ENCODE measurements at places on chromosomes 12 and 14.

GRCh38 chr14:68787092-68787992 lies 5.5 kb downstream of the ZFP36L1 start:
- DNase-seq, result no peak

GRCh38 chr12:42903736-42904135 lies 314.2 kb upstream of the PRICKLE1 start:
- no peak for DNase-seq

GRCh38 chr12:89840162-89840922 lies 131.7 kb upstream of the ATP2B1 start:
- DNase-seq, result no peak

GRCh38 chr14:93054006-93054405 lies 61.7 kb downstream of the ITPK1 start:
- no peak for DNase-seq

DNA sequence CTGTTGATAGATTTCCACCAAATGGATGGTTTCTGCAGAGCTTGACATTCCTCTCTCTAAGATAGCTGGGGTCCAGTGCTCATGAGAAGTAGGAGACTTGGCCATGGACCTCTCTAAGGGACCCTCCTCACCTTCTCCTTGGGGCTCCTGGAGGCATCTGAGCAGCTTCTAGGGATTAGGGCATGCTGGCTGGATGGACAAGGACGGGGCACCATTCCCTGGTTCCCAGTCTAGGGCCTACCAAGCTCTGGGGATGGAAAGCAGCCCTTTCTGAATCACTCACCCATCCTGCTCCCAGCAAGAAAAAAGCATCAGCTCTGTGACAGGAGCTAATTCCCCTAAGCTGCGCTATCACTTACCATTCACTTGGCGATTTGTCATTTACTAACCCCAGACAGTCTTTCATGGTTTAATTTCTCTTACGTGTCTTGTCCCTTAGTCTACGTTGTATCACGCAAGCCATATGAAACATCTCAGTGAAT lies 39.5 kb downstream of the VWF start:
- no peak for DNase-seq

DNA sequence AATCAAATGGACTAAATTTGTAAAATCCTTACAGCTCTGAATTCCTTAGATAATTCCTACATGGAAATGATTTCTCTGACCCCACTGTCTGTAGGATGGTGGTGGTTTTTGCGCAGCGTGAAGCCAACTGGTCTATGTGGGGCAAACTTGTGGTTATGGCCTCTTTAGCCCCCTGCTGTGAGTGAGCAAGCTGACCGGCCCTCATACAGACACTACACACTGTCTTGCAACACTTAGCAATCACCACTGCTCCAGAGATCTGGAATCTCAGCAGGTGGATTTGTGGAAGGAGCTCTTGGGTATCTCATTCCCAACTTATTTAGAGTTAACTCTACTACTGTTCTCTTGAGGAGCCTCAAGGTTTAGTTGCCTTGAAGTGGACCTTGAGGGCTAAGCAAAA lies 70.2 kb downstream of the SCN8A start:
- DNase-seq, result no peak

DNA sequence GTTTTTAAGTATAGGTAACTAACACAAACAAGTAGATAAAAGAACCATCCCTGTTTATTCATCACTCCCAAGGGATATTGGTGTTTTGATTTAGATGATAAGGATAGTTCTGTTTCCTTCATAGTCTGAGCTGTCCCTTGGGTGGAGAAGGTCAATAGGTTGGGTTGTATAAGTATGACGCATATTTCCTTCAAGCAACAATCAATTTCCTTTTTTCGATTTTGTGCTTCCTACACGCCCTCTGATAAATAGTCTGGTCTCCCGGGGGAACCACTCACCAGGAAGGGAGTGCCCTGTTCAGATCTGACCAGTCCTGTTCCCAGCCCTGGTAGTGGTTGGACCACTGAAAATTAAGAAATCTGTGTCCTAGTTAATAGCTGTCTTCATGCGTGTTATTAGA lies 378.8 kb upstream of the FAR2 start:
- DNase-seq, result no peak

- DNase-seq, result no peak
Measured at GRCh38 chr12:70094467-70094866, 148.8 kb upstream of the CNOT2 start.

DNA sequence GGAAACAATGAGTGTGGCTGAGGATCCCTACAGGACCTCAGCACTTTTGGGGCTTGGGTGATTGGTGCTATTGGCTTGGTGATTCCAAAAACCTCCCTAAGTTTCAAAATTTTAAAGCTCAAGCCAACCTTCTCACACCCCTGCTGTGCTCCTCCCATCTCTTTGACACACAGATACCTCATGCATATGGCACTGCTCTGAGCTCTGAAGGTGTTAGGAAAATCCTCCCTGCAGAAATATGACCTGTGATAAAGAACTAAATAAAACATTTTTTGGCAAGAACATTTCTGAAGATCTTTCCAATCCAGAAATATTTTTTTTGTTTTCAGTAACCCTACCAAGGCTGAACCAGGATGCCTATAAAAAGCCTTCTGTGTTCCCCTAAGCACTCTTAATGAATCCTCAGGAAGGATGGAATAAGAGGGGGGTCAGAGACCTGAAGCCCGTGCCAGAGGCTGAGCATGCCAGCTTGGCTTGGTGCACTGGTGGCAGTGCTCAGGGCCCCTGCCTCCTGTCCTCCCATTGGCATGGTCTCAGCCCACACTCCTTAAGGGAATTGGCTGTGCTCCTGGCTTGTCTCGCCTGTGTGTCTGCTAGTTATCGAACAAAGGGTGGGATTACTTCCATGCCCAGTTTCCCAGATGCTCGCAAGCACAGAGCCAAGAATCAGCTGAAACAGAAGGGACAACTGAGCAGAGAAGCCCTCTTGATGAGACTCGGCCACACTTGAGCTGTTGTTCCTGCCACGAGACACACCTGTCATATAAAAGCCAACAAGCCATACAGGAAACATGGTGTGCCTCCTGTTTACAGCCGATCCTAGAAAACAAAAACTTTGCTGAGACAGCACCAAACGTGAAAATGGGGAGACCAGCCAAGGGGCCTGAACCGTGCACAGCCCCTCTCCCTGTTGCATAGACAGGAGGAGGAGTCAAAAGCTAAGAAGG lies 132.7 kb upstream of the EEA1 start:
- DNase-seq, result no peak

- no peak for DNase-seq
Measured at GRCh38 chr12:68040450-68041075, 51.3 kb downstream of the IFNG-AS1 start.

DNA sequence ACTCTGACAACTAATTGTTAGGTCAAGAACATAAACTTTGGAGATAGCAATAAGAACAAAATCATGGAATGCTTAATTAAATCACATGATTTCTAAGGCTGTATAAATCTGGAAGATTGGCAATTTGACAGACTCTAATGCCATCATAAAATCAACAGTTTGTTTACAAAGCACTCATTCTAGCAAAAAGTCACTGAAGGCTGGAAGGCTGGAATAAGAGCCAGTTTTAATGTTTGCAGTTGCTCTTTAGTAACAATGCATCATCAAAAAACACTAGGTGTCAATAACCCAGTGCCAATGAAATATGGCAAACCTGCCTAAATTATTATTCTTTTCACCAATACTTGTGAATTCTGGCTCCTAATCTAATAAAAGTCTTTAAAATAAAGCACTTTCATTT lies 65.0 kb downstream of the NUMB start:
- DNase-seq, result no peak

- no peak for DNase-seq
Measured at GRCh38 chr12:9273276-9273675, 65.1 kb upstream of the PZP start.

GRCh38 chr12:989751-990660 lies 1.0 kb upstream of the ERC1 start:
- no peak for DNase-seq

DNA sequence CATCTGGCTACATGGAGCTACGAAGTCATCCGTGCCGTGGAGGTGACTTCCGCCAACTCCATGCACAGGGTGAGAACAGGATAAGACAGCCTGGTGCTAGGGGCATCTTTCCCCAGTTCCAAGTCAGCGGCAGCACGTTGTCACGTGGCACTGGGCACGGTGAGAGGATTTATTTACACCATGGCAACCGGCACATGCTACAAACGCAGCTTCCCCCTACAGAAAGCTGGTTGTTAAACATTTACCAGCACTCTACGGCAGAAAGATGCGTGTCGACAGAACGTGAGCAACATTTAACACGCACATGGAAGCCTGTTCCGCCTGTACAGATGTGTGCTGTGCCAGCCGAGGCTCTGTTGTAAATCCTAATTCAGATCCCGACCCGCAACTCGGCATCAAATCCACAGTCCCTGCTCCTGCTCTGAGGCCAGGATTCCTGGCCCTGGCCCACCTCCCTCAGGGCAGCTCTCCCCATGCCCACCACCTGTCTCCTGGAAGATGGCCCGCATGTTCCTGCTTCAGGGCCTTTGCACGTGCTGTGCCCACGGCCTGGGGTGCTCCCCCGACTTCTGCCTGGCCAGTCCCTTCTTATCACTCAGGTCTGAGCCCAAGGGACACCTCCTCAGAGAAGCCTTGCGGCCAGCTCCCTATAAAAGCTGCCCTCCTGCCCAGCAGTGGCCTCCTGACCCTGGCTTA lies 114.1 kb downstream of the RFLNA start:
- no peak for DNase-seq

GRCh38 chr12:51351913-51352532 lies 5.5 kb upstream of the CELA1 start:
- no peak for DNase-seq

GRCh38 chr14:35163384-35163783 lies 41.0 kb downstream of the PRORP start:
- DNase-seq, result no peak

DNA sequence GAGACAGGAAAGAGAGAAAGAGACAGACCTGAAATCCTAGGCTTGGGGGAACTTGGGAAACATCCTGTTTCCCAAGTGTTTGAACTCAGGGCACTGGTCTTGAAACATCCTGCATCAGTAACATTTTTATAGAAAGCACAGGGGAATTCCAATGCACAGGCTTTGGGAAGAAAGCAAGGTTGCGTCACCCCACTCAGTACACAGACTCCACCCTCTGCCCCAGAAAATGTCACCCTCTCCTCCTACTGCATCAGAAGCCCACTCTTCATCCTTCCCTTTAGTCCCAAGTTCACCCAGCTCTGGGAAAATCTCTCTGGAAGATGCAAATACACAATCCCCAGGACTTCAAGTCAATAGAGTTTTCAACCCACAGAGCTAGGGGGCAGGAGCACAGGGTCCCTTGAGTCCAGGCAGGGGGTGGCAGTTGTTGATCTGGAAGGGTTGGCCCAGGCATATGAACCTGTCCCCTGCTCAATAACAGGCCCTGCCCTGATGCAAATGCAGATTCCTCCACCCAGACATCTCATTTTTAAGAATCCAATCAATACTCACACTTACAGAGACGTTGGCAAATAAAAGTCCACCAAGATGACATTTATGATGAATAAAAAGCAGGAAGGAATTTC lies 1.7 kb downstream of the RDH16 start:
- no peak for DNase-seq

Data from esophagus squamous epithelium (tissue), 5 donors.